ENCODE measurements at places on chromosomes 6 and 20.

DNA sequence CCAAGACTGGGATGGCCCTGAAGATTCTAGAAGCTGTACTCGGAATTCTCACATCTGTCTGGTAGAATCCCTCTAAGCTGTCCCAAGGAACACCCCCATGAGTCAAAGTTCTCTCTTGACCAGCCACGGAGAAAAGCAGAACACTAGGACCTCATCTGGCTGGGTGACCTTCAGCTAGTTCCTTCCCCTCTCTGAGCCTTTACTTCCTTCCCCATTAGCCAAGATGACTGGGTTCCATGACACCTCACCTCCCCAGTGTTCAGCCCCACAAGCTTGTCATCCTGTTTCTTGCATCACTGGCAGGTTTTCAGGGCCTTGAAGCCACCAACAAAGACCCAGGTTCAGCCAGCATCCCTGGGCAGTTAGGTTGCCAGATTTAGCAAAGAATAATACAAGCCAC lies 47.8 kb downstream of the MAFB start:
- DNase-seq, result no peak

DNA sequence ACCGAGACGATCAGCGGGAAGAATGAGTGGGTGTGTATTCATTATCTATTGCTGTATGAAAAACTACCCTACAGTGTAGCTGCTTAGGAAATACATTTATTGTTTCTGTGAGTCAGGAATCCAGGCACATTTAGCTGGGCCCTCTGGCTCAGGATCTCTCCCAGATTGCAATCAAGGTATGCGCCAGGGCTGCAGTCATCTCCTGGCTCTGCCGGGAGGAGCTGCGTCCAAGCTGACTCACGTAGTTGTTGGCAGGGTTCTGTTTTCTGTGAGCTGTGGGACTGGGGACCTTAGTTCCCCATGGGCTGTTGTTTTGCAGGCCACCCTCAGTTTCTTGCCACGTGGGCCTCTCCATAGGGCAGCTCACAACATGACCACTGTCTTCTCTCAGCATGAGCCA lies 68.2 kb upstream of the FUCA2 start:
- DNase-seq, result no peak

DNA sequence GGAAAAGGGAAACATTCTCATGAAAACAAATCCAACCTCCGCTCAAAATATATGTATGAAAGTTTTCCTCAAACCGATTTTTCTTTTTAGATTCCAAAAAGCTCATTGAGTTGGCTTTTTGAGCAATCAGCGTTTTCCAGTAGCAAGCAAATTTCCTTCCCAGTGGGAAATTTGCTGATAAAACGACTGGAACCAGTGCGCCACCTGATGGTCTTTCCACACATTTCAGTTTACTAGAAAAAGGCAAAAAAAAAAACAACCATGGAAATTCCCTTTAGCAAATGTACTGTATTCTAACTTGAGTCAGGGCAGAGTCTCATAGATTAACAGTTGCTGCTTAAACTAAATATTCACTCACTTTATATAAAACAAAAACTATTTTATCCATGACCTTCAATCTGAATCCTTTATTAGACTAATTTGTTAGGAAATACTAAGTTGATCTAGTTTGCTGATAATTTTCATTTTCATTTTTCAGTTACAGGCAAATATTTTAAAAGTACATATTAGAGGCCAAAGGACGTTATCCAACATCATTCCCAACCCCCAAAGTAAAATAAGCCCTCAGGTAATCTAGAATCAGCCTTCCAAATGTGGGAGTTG lies 271.5 kb downstream of the FOXA2 start:
- DNase-seq, result no peak

DNA sequence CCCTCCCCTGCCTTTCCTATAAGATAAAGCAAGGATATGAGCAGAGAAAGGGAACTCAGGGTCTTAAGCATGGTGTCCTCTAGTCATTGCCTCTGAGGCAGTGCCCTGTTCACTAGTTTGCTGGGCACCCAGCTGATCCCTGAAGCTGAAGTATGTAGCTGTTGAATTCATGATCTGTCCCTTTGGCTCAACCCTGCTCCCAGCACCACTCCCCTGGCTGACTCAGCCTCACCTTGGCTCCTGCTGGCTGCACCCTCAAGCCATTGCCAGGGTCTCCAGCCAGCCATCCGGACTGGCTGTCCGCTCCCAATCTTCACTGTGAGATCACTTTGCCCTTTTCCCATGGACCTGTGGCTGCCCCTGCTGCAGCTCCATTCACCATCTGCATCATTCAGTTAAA lies 25.9 kb upstream of the UST start:
- DNase-seq, result no peak

DNA sequence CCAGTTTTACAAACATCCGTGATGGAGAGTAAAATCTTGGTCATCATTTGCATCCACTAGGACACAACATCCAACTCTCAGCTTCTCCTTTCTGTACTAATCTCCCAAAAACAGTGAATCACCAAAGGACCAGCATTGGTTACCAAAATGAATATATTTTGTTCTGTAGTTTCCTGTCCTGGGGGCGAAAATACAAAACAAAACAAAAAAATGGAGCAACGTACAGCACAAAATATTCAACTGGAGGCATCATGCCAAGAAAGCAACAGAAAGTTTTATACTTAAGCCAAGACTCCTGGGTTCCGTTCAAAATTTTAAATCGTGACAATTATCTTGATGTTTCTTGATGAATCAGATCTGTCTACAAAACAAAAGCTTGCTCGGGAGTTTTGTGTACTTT lies 126.6 kb upstream of the CCDC28A start:
- no peak for DNase-seq

GRCh38 chr20:31718952-31719643 lies 3.6 kb downstream of the BCL2L1 start:
- no peak for DNase-seq

- DNase-seq, result no peak
Observed at GRCh38 chr6:164275773-164276172, 861.3 kb downstream of the QKI start.

DNA sequence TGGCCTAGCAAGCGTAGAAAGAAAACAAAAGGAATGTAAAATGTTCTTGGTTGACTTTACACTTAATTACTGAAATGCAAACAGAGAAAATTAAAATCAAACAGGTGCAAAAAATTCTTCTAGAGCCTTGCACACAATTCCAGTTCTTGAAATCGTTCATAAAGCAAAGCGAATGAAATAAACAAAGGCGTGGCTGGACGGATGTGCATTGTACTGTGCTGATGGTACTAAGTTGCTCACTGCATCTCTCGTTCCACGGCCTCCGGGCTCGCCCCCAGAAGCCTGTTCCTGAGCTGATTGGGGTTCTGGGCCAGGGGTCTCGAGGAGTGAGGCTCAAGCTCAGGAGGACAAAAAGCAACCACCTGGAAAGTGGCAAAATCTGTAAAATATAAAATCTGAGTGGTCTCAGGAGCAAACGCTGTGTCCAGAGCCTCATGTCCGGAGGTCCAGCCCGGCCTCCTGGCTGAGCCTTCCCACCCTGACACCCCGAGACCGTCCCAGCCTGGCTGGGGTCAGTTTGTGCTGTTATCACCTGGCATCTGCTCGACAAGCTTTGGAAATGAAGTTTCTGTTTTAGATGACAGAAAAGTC lies 71.3 kb downstream of the TTLL2 start:
- DNase-seq, result no peak

- DNase-seq, result no peak
Observed at GRCh38 chr6:30171677-30172471, 8.5 kb downstream of the TRIM15 start.

GRCh38 chr6:167660944-167661551 lies 165.7 kb upstream of the AFDN start:
- no peak for DNase-seq

GRCh38 chr6:11434565-11435326 lies 102.8 kb upstream of the TMEM170B start:
- DNase-seq, result no peak

DNA sequence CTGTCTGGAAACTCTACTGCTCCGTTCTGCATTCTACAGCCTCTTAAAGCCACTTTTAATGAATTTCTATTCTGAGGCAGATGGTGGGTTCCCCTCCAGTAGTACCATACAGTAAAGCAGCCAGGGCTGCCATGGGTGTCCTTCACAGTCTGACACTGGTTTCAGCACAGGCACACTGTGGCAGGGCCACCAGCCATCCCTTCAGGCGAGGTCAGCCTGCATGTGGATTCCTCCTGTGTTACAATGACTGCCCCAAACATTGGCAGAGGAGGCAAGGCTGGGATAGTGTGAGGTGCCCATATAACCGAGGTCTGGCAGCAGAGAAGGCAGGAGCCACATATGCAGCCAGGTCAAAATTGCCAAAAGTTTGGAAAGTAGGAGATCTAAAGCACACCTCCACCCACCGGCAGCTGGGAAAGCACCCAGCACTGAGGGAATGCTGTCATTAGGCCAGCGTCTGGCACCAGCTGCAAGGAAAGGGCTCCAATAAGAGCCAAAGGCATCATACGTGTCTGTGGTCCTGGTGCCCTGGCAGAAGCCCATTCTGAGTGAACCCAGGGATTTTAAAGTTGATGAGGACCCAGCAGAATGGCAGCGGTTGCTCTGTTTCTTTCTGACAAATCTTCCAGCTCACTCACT lies 24.0 kb downstream of the STK35 start:
- DNase-seq, result no peak

GRCh38 chr20:32634041-32634805 lies 39.5 kb downstream of the C20orf203 start:
- no peak for DNase-seq

DNA sequence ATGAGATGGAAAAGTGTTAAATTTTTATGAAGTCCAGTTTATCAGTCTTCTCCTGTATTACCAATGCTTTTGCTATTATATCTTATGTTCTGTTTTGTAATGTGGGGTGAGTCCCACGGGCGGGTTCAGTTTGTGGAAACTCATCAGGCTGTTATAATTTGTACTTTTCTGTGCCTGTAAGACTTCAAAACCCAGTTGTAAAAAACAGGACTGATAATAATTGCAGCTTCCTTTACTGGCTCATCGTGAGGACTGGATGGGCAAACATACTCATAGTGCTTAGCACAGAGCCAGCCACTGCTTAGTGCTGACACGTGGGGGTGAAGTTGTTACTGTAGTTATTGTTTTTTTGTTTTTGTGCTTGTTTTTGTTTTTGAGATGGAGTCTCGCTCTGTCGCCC lies 45.6 kb downstream of the TGM2 start:
- no peak for DNase-seq

- peak; percentile 46 for DNase-seq
Observed at GRCh38 chr6:27251112-27251605, 3.7 kb downstream of the PRSS16 start.

- no peak for DNase-seq
Observed at GRCh38 chr20:56395166-56395565, 2.7 kb downstream of the CSTF1 start.

DNA sequence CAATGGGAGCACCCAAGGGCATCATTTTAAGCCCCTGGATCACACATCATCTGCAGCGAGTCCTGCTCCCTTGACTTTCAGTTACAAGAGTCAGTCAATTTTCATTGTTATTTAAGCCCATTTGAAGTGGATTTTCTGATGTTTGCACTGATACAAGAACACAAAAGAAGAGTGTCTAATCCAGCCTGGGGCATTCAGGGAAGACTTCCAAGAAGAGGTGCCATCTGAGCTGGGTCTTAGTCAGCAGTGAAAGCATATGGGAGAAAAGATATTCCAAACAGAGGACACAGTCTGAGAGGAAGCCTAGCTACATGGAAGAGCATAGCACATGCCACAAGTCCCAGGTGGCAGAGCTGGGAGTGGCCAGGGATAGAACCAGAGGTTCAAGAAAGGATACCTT lies 10.4 kb upstream of the FOXP4 start:
- no peak for DNase-seq

DNA sequence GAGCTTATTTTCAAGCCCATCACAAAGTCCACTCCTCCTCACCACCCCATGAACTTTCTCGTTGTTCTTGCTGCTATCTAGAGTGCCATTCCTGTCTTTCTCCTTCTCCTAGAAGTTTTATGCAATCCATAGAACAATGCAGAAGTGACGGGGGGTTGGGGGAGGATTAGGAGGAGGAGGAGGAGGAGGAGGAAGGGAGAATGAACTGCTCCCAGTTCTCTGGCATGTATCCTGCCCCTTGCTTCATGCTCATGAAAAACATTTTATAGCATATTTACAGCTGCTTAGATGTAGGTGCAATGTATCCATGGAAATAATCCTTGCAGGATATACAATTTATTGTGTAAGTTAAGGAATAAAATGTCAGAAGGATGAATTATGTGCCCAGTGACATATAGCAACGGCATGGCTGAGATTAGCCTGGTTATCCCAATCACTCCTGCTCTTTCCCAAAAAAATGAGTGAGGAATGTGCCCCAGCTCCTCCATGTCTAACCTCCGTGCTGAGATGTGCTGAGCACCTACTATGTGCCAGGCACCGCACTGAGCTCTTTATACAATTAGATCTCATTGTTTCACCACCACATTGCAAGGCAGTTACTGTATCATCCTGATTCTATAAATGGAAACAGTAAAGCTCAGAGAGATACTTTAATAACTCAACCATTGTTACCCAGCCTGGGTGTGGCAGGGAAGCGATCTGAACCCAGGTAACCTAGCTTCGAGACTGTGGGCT lies 41.6 kb upstream of the TFAP2C start:
- DNase-seq, result no peak

GRCh38 chr6:73079611-73079955 lies 145.7 kb downstream of the KHDC1L start:
- DNase-seq, result no peak

- no peak for DNase-seq
Observed at GRCh38 chr20:1469925-1470571, 3.4 kb upstream of the NSFL1C start.

- DNase-seq, result peak; percentile 50
Observed at GRCh38 chr20:4613718-4614620, 107.7 kb upstream of the PRND start.

GRCh38 chr6:39403304-39403703 lies 80.8 kb upstream of the KCNK16 start:
- no peak for DNase-seq

DNA sequence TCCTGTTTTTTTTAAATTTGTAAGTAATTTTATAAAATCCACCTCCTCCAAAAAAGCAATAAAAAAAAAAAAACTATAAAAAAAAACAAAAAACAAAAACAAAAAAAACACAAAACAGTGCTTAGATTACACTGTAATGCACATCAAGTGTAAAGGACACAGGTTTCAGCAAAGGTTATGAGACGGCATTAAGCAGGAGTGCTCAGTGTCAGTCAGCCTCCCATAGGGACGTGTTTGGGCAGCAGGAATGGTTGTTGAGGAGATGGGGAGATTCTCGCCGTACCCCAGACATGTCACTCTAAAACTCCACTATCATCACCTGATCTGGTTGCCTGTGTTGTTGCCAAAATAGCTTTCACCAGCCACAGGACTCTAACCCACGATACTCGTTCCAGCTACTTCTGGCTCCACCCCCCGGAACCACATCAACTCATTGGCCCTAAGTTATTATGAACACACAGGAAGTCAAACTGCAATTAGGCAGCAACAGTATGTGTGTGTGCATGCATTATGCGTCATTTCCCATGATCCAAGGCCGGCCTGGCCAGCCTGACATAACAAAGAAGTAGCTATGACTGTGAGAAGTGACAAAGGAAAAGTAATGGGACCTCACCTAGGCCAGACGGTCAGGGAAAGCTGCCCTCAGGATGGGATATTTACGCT lies 28.7 kb downstream of the ECT2L start:
- no peak for DNase-seq

GRCh38 chr6:127291495-127291894 lies 24.8 kb downstream of the RNF146 start:
- DNase-seq, result no peak

Measured in stimulated activated CD4-positive, alpha-beta T cell treated with anti-CD3 and anti-CD28 coated beads, Interleukin-1b, Interleukin-23, amount 100 ng/mL, for 24 hours (primary cell).